Diencephalon (tissue), 1 donor: ENCODE measurements at places on chromosomes 7 and 10. TPM values are rescaled to one million over a fixed set of nuclear protein-coding genes. Genes with fewer than 3 reads are reported as not detected.

LRRC27 gene
- total RNA-seq = 16.8 TPM

SPDYE9 gene
- total RNA-seq = not detected

FFAR4 gene
- total RNA-seq = 1.2 TPM

RAB19 gene
- not detected for total RNA-seq

FAM25C gene
- total RNA-seq = not detected
